Erythroblast (primary cell): ENCODE measurements at places on chromosomes 16 and 17.
A peak's percentile ranks its signal among the peaks of the same experiment; 100 is the strongest.

DNA sequence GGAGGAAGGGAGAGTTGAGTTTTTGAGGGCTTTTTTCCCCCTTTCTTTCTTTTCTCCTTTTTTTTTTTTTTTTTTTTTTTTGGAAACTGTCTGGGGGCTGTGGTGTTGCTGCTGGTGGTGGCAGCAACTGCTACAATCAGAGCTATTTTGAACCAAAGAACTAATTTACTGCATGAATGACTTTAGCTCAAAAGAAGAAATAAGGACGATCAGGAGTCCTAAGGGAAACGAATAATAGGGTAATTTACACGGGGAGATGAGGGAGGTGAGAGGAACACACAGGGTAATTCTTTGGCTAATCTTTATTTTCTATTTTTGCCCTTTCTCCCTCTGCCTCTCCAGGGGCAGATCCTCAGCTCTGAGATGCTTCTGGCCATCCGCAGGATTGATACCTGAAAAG lies 119.8 kb downstream of the TMEM132E start:
- no peak for DNase-seq

DNA sequence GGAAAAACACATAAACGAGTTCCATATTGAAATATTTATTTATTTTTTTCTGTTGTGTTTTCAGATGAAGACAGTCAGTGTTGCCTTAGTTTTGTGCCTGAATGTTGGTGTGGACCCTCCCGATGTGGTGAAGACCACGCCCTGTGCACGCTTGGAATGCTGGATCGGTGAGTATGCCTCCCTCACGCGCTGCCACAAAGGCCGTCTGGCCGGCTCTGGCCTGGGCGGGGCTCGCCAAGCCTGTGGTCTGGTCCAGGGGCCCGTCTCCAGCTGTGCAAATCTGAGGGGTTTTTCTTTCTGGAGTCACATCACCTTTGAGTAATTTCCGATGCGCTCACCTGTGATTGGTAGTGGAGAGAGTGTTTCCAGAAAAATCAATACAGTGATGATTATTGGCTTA lies 81.0 kb downstream of the RPTOR start:
- no peak for DNase-seq

- DNase-seq, result peak; percentile 97
Measured at GRCh38 chr17:7836596-7837407, 2.8 kb downstream of the KDM6B start.

- peak; percentile 83 for DNase-seq
Measured at GRCh38 chr17:39244600-39245570, 19.1 kb upstream of the STAC2 start.

- no peak for DNase-seq
Measured at GRCh38 chr17:57442914-57443571, 186.7 kb downstream of the MSI2 start.

DNA sequence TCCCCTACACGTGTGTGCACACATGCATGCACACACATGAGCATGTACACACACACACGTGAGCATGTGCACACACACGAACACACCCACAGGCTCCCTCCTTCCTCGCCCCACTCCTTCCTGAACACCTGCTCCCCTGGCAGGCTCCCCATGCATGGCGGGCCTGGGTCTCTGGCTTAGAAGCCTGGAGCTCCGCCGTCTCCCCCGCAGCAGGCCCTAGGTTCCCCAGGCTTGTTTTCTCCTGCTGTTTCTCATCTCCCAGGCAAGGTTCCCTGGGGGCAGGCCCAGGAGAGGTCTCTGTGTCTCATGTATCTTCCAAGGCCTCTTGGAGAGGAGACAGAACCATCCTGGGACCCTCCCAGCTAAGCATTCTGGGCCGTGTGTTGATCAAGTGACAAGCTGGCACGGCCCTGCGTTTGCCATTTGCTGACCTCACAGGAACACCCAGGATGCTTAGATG lies 202.3 kb upstream of the CIBAR2 start:
- DNase-seq, result no peak

GRCh38 chr16:16790597-16790996 lies 411.7 kb downstream of the NPIPA7 start:
- no peak for DNase-seq

GRCh38 chr17:29880031-29880430 lies 50.0 kb downstream of the SSH2 start:
- no peak for DNase-seq

- DNase-seq, result no peak
Measured at GRCh38 chr16:74226338-74226954, 70.2 kb upstream of the PSMD7 start.

- DNase-seq, result no peak
Measured at GRCh38 chr16:27270349-27270748, 1.8 kb upstream of the NSMCE1 start.

DNA sequence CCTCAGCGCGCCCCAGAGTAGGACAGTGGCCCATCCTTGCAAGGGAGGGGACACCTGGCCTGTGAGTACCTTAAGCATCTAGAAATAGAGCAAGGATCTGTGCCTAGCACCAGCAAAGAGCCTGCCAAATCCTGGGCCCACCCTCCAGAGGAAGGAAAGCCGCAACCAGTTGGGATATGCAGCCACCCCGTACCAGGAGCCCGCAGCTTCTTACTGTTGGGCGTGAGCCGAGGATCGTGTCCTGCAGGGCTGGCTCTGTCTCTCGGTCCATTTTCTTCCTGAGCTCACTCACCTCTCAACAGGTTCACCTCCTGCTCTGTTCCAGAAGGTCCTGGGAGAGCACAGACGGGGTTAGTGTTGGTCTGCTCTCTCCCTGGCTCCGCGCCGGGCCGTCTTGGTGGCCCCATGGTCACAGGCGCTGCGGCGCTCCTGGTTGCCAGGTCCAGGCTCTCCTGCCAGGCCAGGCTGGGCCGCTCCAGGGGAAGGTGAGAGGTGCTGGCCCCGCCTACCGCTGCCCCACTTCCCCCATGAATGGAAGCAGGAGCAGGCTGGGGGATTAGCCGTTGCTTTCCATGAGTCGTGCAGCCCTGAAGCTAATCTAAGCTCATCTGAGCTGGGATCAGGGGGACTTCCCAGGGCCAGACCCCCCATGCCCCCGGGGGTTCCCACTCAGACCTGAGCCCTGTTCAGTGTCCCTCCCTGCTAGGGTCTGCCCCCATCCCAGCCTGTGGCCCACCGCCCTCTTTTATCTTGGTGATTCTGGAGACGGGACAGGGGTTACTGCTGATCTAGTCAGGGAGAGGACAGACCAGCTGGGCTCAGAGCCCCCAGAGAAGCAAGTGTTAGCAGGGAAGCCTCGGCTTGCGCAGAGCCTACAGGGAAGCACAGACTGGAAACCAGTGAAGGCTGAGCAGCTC lies 12.7 kb downstream of the ENDOV start:
- DNase-seq, result no peak

DNA sequence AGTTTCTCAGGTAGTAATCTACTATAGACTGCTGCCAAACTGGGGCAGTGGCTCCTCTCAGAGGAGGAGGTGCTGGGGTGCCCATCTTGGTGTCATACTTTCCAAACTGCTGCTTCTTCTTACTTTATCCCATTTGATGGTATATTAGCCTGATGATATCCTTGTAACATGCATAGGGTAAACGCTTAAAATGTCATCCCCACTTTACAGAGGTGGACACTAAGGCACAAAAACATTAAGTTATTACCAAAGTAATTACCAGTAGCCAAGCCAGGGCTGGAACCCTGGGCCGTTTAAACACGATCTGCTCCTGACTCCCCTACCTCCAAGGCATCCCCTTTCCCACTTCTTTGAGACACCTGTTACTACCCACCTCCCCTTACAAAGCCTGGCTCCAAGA lies 37.8 kb upstream of the CSNK2A2 start:
- no peak for DNase-seq

GRCh38 chr17:80363518-80364090 lies 51.4 kb upstream of the ENDOV start:
- no peak for DNase-seq
